ACHN (cell line): ENCODE measurements at places on chromosomes 16 and 17.

- DNase-seq = no peak
Measured at GRCh38 chr16:80766798-80767197, 37.6 kb downstream of the CDYL2 start.

GRCh38 chr17:21075739-21076085 is 32.9 kb upstream of the USP22 start:
- no peak for DNase-seq

- no peak for DNase-seq
Measured at GRCh38 chr16:75288596-75289120, 37.2 kb upstream of the BCAR1 start.

DNA sequence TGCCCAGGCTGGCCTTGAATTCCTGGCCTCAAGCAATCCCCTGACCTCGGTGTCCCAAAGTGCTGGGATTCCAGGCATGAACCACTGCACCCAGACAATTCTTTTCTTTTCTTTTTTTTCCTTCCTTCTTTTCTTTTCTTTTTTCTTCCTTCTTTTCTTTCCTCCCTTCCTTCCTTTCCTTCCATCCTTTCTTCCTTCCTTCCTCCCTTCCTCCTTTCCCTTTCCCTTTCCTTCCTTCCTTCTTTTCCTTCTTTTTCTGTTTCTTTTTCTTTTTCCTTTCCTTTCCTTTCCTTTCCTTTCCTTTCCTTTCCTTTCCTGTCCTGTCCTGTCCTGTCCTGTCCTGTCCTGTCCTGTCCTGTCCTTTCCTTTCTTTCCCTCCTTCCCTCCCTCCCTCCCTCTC is 44.6 kb downstream of the PLCG2 start:
- DNase-seq = no peak

DNA sequence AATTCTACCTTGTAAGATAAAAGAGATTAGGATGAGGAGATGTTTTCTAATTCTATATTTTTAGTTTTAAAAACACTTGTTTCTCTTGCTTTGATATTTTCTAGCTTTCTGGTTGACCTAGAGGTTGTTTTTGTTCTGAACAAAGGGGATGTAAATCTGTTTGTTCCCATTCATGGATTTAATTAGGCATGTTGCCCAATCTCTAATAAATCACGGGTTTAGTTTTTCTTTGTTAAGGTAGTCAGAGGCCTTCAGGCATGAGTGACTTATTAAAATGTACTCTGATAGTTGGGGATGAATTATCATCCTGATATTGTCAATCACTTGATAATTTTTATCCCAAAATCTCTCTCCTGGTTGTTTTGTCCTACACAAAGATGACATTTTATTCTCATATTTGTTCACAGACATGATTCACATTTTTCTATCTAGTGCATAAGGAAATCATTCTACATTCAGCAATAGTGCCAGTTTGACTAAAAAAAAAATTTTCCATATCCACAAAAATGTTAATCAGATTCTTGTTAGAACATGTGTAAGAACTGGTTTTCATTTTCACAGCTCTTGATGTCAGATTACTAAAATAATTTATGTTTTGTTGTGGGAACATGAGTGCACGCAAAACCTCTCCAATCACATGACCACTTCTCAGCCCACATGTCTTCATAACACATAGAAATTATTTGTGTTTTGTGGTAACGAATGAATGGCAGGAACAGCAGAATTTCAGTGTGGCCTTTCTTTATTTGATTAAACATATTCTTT is 95.7 kb upstream of the AKTIP start:
- no peak for DNase-seq

DNA sequence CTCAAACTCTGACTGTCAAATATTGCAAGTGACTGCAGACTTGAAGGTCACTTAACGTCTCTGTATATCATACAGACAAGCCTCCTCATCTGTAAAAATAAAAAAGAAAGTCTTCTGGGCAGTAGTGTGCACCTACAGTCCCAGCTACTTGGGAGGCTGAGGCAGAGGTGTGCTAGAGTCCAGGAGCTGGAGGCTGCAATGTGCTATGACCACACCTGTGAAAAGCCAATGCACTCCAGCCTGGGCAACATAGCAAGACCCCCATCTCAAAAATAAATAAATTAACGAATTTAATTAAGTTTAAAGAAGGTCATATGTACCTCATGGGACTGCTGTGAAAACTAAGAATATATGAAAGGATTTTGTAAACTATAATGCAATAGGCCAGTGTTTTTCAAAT is 35.0 kb upstream of the C17orf78 start:
- DNase-seq = no peak

DNA sequence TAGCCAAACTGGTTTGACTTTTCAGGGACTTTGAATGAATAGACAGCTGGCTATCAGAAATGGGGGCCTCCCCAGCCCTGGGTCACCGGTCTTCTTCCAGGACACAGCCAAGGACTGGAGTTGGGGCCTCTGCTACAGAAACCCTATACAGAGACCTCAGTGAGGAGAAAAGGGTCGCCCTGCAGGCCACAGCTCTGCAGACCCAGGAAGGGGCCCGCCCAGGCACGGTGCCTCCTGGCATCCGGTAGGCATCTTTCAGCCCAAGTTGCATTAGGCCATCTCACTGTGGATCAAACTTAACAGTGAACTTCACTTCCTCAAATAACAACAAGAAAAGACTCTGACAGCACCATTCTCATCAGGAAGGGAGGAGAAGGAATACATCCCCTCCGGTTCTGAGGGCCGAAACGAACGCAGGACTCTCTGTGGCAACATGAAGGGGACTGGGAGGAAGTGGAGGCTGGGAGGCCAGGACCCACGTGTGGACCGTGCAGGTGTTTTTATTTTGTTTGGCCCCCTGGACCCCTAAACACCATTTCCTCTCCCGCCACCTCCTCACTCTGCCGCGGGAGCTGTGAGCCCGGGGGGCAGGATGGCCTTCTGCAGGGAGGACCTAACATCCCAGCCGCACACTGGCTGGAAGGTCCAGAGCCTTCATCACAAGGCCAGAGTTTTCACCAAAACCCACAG is 7.2 kb downstream of the SLC38A10 start:
- no peak for DNase-seq

- no peak for DNase-seq
Measured at GRCh38 chr17:49858796-49859195, 10.9 kb upstream of the TAC4 start.

- no peak for DNase-seq
Measured at GRCh38 chr17:49691677-49692191, 13.8 kb upstream of the SPOP start.

GRCh38 chr17:45579529-45580495 is 89.3 kb upstream of the PLEKHM1 start:
- no peak for DNase-seq

DNA sequence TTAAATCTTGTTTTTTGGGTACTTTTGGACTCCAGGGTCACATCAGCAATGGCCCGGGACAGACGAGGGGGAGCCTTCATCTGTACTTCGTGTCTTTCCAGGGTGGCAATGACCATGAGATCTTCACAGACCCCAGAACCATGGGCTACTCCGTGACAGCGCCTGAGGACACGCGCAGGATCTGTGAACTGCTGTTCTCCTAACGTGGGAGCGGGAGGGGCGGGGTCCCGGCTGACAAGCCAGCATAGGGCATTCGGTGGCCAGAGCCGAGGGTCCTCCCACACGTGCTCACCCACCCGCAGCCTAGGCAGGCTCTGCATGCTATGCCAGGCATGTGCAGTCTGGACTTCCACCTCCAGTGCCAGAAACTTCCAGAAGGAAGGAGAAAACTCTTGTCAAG is 21.2 kb downstream of the CARHSP1 start:
- no peak for DNase-seq

- no peak for DNase-seq
Measured at GRCh38 chr16:22671301-22672076, 142.5 kb upstream of the HS3ST2 start.

DNA sequence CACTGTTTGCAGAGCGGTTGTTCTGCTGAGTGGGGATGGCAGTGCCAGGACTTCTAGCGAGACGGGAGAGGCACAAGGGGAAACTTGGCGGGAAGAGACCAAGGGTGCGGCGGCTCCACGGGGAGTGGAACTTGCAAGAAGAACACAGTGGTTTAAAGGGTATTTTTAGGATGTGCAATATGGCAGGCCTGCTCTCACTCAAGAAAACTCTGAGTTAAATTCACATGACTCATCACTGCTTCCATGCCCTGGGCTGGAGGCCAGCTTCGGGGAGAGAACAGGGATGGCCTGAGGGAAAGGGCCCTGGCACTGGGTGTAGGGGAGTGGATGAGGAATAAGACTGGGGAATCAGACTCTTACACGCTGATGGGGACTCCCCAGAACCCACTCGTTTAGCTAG is 13.3 kb upstream of the CD300LD start:
- DNase-seq = peak; percentile 74

GRCh38 chr16:88785106-88785924 is at the start of gene PIEZO1:
PIEZO1 (minus strand) TSS chr16:88785220; CDS start chr16:88784964, 256 bp downstream.
- peak; percentile 75 for DNase-seq

DNA sequence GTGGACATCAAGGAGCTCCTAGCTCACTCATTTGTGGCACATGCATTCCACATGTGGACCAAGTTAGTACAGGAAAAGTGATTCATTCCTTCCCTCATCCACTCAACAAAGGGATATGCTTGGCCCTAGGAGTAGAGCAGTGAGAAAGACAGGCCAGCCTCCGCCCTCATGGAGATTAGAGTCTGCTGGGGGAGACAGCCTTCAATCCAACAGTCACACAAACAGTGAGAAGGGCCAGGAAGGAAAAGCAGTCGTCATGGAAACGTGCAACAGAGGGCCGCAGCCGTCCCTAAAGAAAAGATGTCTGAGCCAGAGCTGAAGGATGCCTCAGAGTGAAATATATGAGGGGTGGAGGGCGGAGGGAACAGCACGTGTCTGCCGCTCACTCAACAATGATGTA is 109.9 kb downstream of the VPS53 start:
- DNase-seq = no peak

DNA sequence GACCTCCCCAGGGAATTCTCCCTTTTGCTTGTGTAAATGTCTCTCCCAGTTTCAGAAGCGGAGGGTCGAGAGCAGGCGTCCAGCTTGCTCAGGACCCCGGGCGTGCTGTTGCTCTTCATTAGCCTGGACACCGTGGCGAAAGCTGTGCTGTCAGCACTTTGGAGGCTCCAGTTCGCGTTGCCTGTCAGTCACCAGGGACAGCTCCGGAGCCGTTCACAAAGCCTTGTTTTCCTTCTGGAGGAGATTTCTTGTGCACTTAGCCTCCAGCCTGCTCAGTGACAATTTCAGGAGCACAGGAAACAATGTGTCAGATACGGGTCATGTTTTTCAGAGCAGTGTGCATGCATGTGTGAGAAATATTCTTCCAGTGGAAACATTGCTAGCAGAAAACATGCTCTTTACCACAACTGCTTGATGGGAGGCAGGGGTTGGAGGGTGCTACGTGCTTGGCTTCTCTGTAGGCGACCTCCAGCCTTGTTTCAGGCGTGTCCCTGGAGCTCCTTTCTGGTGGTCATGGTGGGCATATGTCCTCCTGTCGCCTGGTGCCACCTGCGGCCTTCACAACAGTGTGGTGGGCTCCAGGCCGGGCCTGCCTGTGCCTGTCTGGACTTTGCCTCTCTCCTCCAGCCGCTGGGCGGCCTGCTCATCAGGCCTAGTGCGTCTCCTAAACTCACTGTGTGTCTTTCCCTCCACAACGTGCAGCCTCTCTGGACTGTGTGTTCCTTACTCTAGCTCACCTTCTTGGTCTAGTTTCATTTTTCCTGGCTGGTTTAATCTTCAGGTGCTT is 29.0 kb downstream of the ZNF750 start:
- DNase-seq = no peak

GRCh38 chr16:56324406-56324805 is 100.9 kb downstream of the AMFR start:
- peak; percentile 53 for DNase-seq

- DNase-seq = no peak
Measured at GRCh38 chr16:70410734-70411133, 28.2 kb downstream of the ST3GAL2 start.

GRCh38 chr16:85598141-85598540 is 15.0 kb upstream of the GSE1 start:
- no peak for DNase-seq

- no peak for DNase-seq
Measured at GRCh38 chr17:65121916-65122806, 15.0 kb upstream of the RGS9 start.

DNA sequence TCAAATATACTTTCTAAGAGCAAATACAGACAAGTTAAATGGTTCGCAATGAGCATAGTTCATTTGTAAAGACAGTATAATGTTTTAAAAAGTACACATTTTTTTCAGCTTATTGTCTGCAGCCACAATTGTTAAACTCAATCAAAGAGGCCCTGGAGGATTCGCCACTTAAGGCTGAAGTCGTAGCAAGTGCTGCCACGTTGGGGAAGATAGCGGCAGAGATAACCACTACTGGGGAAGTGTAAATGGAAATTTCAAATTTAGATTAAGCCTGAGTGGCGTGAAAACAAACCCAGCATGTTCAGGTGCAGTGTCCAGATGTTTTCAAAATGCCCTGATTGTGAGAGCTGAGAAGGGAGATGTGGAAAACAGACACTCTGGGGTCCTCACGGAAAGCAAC is 8.4 kb downstream of the PMP22 start:
- DNase-seq = no peak

DNA sequence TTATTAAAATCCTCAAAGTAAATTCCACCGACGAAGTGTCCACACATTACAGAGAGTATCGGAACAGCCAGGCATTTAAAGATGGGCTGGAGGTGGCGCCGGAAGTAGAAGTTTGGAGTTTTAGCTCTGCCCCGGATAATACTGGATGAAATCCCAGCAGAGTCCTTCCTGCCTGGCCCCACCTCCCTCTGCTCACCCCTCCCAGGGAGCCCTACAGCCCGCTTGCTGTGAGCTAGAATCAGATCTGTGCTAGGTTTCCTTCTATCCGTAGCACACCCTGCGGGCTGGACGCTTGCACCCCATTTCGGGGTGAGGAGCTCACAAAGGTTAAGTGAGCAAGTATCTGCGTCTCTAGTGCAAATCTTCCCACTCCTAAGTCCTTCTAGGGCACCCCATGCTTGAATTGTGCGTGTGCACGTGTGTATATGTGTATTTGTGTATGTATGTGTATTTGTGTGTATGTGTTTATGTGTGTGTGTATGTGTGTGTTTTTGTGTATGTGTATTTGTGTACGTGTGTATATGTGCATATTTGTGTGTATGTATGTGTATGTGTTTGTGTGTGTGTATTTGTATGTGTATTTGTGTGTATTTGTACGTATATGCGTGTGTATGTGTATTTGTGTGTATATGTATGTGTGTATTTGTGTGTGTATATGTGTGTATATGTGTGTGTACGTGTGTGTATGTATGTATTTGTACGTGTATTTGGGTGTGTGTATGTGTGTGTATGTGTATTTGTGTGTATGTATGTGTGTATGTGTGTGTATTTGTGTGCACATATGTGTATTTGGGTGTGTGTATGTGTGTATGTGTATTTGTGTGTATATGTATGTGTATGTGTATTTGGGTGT is 61.4 kb downstream of the HAPSTR1 start:
- no peak for DNase-seq

DNA sequence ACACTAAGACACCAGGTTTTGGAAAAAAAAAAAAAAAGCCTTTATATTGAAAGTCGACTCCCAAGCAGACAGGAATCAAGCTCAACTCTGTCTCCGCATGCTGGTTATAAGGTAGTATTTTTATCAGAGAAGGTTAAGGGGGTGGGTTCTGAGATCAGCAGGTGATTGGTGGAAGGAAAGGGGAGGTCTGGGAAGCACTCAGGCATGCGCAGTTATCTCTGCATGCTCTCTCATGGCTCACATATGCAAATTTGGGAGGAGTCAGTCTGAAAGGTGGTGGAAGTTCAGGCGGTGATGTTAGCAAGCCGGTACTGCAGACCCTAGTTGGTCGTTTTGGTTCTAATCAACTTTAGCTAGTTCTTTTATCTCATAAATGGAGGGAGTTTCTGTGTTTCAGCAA is 357.6 kb upstream of the C16orf82 start:
- no peak for DNase-seq

GRCh38 chr16:89581861-89582563 is 6.5 kb downstream of the CPNE7 start:
- DNase-seq = peak; percentile 47

- no peak for DNase-seq
Measured at GRCh38 chr17:79977161-79977631, 58.5 kb downstream of the TBC1D16 start.
